Epithelial cell of proximal tubule (primary cell): ENCODE measurements at places on chromosomes 7 and 10.
A peak's percentile ranks its signal among the peaks of the same experiment; 100 is the strongest.

GRCh38 chr7:141370178-141370577 is 181.0 kb upstream of the AGK start:
- no peak for DNase-seq

GRCh38 chr10:115857856-115858255 is 415.1 kb downstream of the GFRA1 start:
- DNase-seq, result peak; percentile 75

GRCh38 chr10:16599662-16600061 is 78.0 kb upstream of the C1QL3 start:
- no peak for DNase-seq

GRCh38 chr10:73585327-73585726 is 5.8 kb downstream of the USP54 start:
- no peak for DNase-seq

DNA sequence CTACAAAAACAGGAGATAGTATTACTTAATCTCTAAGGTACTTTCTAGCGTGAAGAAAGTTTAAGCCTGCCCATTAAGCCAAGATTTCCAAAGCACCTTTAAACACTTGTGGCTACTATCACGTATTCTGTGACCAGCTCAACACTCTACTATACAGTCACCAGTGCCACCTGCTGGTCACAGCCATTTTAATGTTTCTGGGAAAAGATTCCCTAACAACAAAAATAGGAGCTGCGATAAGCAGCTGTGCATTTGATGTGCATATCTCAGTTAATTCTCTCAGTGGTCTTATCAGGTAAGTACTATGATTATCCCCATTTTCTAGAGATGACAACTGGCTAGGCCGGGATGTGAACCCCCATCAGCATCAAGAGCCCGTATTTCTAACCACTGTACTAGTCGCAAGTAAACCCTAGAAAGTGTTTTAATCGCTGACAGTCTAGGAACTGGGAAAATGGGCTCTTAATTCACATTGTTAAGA is 860 bp downstream of the SEC31B start:
- DNase-seq, result no peak

DNA sequence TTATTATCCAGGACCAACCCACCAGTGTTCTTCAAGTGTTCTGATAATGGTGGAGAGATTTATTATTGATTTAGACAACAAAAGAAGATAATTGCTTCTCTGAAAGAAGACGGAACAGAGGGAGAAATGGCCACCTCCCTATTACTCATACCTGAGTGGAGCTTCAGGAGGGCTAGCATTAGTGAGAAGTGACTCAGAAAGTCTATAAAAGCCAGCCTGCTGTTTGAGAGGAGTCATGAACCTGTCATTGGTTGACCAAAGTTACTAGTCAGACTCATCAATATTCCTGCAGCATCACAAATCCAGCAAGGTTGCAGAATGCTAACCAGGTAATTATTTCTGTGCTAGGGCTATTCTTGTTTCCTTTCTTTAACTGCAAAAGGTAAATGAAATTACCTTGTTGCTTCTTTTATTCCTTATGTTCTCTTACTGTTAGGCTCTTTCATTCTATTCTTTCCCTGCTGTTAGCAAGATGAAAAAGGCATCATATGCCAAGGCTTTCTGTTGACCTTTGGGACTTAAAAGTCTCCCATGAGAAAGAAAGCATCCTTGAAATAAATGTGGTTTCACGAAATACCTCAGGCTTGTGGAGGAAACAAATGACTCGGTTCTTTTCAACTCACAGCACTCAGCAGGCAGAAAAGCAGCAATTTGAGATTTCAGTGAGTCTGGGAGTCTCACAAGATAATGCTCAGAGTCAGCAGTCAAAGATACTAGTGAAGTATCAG is 256.4 kb upstream of the PHYHIPL start:
- peak; percentile 71 for DNase-seq

- DNase-seq, result no peak
Observed at GRCh38 chr7:5827755-5828154, 46.3 kb upstream of the RNF216 start.

DNA sequence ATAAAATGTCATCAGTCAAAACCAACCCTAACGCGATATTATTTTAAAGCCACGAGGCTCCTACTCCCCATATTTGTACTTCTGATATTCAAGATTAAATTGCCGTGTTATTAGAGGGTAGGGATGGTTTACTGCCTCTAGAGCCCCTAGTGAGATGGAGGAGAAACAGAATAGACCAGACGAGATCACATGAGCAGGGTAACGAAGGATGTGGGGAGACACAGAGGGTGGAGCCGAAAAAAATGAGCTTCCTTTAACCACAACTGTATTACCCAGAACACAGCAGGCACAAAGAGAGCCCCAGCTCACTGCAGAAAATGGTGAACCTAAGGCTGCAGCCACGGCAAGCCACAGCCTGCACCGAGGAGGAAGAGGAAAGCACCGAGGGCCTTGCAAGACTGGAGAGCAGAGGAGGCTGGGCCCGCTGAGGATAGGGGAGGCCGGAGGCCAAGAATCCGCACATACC is 14.3 kb downstream of the ZC3HAV1 start:
- DNase-seq, result no peak

DNA sequence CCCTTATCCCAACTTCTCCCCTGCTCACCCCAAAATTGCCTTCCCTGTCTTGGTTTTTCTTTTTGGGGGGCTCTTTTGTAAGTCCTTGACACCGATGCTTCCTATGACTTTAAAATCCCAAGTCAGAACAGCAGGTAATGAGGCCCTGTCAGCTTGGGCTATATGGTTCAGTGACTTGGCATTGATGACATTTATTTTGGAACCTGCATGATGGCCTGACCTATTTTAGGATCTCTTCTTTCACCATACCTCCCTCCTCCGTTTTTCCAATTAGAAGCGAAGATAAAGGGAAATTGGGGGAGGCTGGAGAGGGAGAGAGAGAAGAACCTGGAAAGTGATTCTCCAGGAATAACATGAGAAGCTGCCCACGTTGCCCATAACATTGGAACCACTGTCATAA is 424.9 kb upstream of the AUTS2 start:
- no peak for DNase-seq

DNA sequence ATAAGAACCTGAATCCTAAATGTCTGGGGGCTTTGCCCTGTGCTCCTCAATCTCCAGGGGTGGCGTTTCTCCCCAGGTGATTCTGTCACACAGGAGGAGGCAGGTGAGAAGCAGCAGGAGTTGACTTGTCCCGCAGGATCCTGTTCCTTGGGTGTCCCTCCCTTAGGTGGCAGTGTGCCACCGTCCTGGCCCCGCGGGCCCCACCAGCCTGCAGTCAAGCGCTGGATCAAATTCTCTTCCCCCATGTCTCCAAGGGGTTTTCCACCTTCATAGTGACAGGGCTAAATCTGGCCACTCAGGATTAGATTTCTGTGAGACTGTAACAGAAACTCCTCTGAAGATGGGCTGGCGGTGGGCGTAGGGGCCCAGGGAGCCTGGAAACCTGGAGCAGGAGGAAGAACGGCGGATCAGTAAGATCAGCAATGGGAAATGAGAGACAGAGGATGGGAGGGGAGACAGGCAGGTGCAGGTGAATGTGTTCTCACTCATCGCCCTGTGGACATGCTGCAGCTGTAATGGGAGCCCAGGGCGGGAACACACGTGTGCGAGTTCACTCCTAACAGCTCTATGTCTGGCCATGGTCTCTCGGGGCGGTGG is 329.2 kb upstream of the COBL start:
- no peak for DNase-seq

DNA sequence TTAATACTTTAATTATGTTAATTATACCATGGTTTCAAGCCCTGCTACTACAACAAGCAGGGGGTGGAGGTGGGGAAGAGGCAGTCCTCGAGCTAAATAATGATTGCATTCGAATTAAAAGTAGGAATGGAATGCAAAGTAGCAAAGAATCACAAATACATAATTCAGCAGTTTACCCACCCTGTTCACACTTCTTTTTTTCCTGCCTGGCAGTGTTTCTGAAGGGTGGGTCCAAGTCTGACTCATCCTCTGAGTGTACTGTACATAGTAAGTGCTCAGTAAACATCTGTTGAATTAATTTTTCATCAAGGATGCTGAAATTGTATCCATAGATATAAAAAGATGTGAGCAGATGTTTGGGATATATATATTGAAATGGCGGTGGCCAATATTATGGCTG is 778.8 kb downstream of the LRMDA start:
- no peak for DNase-seq

DNA sequence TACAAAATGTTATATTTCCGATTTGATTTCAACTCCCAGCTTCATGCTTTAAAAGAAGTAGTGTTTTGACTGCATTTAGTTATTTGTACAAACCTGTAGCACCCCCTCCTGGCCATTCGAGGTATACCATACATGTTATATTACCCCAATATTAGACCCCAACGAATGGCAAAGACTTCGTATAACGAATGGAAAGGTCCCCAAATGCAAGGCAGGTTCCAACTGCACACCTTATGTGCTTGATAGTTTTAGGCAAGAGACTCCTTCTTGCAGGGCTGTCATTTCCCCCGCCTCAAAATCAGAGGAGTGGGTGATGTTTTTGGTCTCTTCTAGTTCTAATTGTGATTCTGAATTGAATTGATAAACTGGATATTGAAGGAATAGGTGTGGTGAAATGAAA is 101.1 kb upstream of the TARP start:
- no peak for DNase-seq

DNA sequence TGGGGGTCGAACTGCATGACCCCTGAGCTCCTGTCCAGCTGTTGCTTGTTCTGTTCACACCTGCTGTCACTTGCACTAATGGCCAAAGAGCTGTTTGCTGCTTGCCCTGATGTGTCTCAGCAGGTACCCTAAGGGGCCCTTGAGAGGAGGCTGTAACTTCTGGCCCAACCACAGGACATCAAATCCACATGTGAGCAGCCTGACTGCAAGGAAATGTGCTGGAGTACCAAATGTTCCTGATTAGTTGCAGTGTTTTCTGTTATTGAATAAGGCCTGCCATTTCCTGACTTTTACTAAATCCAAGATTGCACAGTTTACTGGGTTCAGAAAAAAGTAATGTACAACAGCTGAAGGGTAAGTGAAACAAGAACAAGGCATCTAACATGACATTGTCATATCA is 91.7 kb upstream of the IL6 start:
- no peak for DNase-seq

- no peak for DNase-seq
Observed at GRCh38 chr10:34193931-34194626, 621.0 kb downstream of the PARD3 start.

DNA sequence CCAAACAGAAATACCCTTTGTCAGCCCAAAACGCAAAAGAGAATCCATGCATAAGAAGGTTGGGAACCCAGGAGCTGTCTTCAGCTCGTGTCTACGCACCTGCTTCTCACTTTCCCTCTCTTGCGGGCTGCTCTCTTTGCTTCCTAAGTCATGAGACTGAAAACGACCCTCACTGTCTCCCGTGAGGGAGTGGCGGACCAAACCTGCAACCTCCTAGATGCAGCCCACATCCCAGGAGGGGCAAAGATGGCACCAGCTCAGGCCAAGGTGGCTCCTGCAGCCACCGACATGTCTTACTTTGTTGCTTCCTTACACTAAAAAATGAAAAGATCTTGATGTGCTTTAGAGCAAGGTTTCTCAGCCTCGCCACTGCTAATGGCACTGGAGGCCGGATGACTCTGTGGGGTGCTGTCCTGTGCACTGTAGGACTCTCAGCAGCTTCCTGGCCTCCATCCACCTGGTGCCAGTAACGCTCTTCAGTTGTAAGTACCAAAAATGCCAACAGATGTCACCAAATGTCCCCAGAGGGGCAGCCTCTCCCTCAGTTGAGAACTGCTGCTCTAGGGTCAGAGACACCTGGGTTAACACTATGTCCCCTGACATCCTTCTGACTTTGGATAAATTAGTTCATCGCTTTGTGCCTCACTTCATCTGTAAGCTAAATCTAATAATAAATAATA is 179.8 kb upstream of the PFKP start:
- no peak for DNase-seq

DNA sequence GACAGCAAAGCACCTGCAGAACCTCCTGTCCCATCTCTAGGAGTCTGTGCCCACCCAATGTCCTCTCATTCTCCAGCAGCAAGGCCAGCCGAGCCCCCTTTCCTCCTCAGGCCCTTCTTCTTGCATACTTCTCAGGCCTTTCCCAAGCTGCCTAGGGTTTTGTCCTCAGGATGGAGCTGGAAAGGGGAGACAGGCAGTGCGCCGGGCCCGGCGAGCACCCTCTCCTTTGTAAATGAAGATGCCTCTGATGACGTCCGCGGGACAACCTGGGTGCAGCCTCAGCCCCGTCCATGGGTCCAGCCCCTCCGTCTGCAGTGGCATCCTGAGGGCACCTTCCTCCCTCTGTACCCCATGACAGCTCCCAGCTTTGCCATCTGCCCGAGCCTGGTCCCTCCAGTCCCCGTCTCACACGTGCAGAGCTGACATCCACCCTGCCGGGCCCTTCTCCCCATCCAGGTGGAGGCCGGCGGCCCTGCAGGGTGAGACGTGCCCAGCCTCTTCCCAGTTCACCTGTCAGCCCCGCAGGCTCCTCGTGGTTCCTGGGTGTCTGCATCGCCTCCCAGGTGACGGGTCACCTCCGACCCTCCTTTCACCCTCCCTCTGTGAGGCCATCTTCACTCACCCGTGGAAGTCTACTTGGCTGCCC is 36.4 kb downstream of the JAKMIP3 start:
- DNase-seq, result no peak

- no peak for DNase-seq
Observed at GRCh38 chr10:51233337-51234100, 159.2 kb downstream of the PRKG1 start.

DNA sequence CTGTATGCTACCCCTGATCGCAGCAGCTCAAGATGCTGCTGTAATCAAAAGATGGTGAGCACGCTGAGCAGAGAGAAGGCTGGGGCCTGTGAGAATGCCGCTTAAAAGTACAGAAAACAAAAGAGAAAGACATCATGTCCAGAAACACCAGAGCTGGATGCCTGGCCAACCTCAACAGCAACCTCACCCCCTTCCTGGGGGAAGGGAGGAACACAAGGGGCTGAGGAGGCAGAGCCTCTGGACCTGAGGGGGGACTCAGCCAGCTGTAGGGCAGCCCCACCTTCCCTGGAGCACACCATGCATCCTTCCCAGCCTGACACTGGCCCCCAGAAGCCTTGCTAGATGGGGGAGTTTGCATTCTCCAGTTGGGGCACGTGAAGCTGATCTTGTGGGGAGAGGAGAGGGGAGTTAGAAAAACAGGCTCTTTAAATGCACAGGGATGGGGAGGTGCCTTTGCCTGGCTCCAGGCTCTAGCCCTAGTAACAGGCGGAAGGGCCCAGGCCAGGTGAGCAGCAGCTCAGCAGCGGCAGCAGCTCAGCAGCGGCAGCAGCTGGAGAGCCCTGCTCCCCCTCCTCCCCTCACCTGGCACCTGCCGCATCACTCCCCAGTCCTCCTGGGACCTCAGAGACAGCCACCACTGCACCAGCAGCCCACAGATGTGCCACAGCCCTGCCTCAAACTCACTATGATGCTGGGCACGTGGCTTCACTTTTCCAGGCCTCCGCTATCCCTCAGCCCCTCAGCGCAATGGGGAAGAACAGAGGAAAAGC is 156.3 kb downstream of the NEURL1 start:
- no peak for DNase-seq
